Epithelial cell of proximal tubule (primary cell): ENCODE measurements at places on chromosomes 4 and X. TPM values are rescaled to one million over a fixed set of nuclear protein-coding genes. Genes with fewer than 3 reads are reported as not detected.

Gene FRMD7
- not detected in 2 replicates for total RNA-seq

- DNase-seq = no peak
Measured at GRCh38 chr4:56870946-56871345, 36.8 kb upstream of the REST start.

Gene ART3
- total RNA-seq = not detected in 2 replicates

- no peak for DNase-seq
Measured at GRCh38 chr4:95867919-95868318, 28.0 kb downstream of the PDHA2 start.

DNA sequence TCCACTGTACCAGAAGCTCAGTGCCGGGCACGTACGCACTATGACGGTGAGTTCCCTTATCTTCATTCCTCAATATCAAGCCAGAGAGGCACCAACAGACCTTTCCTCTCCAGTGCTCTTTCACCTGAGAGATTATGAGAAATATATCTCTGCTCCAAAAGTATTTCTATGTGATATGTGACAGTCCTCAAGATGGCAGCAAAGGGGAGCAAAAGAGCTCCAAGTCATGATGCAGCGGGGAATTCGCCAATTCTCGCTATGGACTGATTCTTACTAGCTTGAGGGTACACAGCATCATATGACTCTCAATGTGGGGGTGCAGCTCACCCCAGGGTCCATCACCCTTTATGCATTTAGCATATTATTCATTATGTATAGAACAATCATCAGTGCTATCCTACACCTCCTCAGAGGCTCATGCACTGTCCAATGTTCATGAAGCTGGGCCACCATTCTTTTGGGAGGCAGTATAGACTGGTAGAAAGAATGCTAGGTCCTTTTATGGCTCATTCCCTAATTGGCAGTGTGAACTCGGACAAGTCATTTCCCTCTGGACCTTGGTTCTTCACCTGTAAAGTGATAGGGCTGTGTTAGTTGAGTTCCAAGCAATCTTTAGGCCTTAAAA, 12.8 kb upstream of the IQSEC2 start:
- DNase-seq = no peak

- no peak for DNase-seq
Measured at GRCh38 chrX:71103110-71103983, 3.2 kb downstream of the CXorf65 start.

DNA sequence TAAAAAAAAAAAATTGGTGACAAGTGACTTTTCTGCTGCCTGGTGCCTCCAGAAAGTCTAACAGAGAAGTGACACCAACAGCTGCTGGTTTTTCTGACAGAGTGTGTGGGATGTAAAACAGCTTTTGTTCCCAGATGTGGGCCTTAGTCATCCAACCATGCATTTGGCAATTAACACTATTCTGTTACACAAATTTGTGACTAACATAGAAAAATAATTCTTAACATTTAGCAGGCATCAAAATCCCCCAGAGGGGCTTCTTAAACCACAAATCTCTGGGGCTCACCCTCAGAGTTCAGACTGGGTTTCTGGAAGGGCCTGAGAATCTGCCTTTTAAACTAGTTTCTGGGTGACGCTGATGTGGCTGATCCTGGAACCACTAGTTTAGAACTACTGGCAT, 100.5 kb upstream of the PCDH7 start:
- no peak for DNase-seq

Gene XAGE1B
- not detected in 2 replicates for total RNA-seq

Gene ASB12
- total RNA-seq = 0.07 TPM in 1 of 2 replicates, not detected in the other

DNA sequence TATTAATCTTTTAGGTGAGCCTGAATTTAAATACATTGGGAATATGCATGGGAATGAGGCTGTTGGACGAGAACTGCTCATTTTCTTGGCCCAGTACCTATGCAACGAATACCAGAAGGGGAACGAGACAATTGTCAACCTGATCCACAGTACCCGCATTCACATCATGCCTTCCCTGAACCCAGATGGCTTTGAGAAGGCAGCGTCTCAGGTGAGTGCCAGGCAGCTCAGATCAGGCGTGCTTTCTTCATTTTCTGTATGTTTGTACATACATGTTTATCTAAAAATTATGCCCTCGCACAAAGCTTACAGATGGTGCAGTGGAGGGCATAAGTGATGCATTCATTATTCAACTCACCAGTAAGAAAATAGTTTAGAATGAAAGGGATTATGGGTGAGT, 85.6 kb downstream of the CPE start:
- no peak for DNase-seq

DNA sequence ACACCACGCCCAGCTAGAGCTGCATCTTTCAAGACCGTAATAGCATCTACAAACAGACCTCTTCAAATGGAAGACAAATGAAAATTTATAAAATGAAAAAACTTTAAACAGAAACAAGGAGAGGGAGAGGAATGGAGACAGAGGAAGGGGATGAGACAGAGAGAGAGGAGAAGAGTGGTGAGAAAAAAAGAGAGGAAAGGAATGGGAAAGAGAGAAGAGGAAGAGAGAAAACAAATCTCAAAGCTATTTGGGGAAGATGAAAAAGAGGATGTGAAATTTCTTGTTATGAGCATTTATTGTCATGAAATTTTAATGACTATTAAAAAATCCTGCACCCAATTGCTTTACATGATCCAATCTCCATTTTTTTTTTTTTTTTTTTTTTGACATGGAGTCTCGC, 726.9 kb downstream of the GRID2 start:
- no peak for DNase-seq

- no peak for DNase-seq
Measured at GRCh38 chr4:128525992-128526630, 238.5 kb upstream of the PGRMC2 start.

DNA sequence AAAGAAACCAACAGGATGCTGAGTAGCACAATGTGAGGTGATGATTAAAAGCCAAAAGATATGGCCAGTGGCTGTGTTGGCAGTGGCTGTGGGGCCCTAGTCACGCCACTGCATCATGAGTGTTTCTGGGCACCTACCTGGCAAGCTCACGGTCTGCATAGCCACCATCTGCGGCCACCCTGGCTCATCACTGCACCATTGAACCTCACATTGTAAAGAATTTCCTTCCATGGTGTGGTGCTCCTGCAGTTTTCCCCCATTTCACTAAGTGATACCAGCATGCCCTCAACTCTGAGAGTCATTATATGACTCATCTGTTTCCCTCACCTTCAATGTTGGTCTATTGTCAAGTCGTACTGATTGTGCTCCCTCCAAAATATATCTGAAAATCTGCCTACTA, 45.5 kb upstream of the CLNK start:
- no peak for DNase-seq

Gene AWAT2
- total RNA-seq = not detected in 2 replicates

Gene EMCN
- total RNA-seq = not detected in 2 replicates
